Cardiac muscle cell (in vitro differentiated cells and primary cell): ENCODE measurements at places on chromosomes 16 and 17.

GRCh38 chr17:41948762-41949460, 17.7 kb upstream of the CNP start:
- DNase-seq = no peak

GRCh38 chr16:337437-337836, 15.1 kb downstream of the AXIN1 start:
- no peak for DNase-seq

DNA sequence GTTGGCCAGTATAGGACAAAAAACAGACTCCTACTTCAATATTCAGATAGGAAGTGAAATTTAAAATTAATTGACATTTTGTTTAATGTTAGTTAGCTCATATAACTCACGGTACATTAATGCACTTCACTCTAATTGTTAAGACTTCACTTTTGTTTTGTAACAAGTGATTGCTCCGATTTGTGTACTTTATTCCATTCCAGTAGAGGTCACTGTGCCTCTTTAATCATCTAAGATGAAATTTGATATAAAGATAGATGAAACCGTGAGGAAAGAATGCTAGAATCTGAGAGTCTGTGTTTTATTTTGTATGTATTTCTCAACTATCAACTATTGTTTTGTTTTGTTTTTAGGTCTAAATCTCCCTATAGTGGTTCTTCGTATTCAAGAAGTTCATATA, 29.0 kb downstream of the RBBP6 start:
- DNase-seq = peak; percentile 29

GRCh38 chr16:21666772-21667171, 3.0 kb downstream of the OTOA start:
- DNase-seq = no peak

GRCh38 chr16:89154390-89155183, 17.0 kb upstream of the CDH15 start:
- no peak for DNase-seq

GRCh38 chr17:57068222-57068658, 16.8 kb upstream of the AKAP1 start:
- DNase-seq = no peak

- no peak for DNase-seq
Observed at GRCh38 chr16:49094471-49094870, 187.2 kb downstream of the CBLN1 start.

GRCh38 chr17:17305281-17305801, 2.2 kb downstream of the NT5M start:
- peak; percentile 7 for DNase-seq

DNA sequence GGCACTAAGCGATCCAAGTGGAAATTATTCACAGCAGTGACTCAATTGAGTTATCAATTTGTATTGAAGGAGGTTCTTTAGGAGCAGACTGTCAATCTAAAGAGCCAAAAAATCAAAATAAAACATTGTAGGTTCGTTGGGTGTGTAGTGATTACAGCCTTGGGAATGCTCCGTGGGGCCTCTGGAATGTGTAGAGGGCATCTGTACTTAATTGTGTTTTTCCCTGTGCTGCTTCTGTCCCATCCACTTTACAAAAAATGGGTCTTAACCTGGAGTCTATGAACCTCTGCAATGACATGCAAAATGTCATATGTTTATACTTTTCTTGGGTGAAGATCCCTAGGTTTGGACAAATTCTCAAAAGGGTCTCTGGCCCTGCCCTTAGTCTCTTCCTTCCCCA, 215.1 kb downstream of the CCDC182 start:
- DNase-seq = no peak

- DNase-seq = no peak
Observed at GRCh38 chr16:57920215-57920879, 50.6 kb downstream of the CNGB1 start.

GRCh38 chr17:27158382-27158781, 135.5 kb upstream of the WSB1 start:
- DNase-seq = no peak

GRCh38 chr16:10594312-10594950, 14.0 kb upstream of the EMP2 start:
- DNase-seq = no peak

- no peak for DNase-seq
Observed at GRCh38 chr17:28511858-28512461, 5.8 kb downstream of the FOXN1 start.

DNA sequence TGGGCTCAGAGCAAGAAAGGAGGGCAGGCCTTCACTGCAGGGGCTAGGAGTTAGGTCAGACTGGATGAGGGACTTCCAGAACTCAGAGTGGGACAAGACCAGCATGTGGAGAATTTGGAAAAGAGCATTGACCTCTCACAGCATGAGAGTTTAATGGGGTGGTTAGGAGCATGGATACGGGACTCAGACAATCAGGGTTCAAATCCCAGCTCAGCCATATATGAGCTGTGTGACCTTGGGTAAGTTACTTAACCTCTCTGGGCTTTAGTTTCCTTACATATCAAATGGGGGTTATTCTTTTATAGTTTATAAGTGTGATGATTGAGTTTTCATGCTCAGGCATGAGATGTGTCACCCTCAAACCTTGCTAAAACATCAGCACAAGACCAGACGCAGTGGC, 37.4 kb upstream of the ALKBH5 start:
- DNase-seq = no peak

DNA sequence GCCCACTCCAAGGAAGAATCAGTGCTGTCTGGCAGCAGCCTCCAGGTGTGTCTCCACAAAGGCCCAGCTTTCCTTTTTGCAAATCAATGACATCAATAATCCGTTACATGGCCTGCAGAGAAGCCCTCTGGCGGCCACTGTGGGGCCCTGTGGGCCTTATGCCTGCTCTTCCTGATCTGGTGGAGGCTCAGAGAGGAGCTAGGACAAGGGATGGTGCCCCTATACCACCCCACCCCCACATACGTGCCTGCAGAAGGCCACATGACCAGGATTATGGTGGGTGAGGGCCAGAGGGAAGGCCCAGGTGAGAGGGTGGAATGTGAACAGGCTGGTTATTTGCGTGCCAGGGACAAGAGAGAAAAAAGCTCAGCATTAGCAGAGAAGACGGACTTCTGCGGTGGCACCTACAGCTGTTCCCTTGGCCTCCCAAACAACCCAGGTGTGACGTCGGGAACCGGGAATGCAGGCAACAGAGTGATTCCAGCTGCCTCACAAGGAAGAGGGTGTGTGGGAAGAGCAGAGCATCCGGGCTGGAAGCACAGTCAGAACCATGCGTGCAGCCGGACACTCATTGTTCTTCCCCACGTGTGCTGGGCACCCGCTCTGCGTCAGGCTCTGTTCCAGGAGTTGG, 22.5 kb downstream of the EIF4A3 start:
- peak; percentile 73 for DNase-seq

DNA sequence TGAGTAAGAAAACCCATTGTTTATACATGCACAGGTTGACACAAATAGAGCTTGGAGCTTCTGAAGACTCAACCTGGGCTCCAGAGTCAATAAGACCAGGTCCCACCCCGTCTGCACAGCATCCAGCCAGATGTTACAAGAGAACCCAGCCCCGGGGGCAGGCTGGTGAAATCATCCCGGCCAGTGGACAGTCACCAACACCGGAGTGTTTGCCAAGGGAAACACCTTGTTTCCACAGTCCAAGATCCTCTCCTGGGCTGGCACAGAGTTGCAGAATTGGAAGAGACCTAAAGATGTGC, 90.3 kb downstream of the RAB11FIP4 start:
- no peak for DNase-seq

DNA sequence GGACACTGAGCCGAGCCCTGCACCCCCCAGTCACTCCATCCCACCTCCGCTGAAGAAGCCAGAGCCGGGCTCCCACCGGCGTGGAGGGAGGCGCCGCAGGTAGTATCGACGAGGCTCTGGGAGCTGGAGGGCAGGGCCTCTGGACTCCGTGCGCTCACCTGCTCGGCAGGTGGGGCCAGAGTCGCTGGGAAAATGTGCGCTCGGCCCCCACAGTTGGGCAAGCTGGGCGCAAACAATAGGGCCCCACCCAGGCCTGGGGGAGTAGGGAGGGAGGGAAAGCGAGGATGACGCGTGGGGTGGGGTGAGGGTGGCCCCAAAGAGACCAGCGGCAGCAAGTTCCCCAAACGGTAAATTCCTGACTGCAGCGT, 668 bp downstream of the JUP start:
- no peak for DNase-seq

DNA sequence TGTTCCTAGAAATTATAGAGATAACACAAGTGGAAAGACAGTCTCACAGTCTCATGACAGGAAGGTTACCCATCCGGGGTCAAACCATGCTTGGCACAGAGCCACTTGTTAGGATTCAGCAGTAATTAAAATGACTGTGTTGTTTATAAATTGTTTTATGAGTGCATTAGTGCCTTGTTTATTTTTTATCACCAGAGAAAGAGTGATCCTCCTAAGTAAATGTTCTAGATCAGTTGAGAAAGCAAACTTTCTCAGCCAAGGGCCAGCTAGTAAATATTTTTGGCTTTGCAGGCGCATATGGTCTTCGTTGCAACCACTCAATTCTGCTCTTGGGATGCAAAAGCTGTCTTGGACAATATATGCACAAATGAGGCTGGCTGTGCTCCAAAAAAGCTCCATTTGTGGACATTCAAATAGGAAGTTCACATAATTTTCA, 253.9 kb upstream of the CACNG5 start:
- peak; percentile 42 for DNase-seq

DNA sequence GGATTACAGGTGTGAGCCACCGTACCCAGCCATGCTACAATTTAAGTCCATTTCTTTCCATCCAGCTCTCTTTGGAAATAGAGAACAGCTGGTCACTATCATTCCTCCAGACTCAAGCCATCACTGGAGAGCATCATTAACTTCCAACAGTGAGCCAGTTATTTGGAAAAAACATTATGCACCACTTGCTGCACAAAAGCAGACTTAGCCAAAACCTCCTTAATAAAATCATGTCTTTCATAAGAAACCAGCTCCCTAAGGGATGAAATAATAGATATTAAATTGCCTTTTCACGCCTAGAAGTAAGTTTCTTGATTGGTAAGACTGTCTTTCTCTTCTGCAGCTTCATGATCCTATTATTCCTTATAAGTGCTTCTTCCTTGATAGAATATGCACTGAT, 17.9 kb downstream of the SLC39A11 start:
- no peak for DNase-seq

GRCh38 chr17:41917679-41918313, 955 bp downstream of the ACLY start:
- DNase-seq = peak; percentile 66

DNA sequence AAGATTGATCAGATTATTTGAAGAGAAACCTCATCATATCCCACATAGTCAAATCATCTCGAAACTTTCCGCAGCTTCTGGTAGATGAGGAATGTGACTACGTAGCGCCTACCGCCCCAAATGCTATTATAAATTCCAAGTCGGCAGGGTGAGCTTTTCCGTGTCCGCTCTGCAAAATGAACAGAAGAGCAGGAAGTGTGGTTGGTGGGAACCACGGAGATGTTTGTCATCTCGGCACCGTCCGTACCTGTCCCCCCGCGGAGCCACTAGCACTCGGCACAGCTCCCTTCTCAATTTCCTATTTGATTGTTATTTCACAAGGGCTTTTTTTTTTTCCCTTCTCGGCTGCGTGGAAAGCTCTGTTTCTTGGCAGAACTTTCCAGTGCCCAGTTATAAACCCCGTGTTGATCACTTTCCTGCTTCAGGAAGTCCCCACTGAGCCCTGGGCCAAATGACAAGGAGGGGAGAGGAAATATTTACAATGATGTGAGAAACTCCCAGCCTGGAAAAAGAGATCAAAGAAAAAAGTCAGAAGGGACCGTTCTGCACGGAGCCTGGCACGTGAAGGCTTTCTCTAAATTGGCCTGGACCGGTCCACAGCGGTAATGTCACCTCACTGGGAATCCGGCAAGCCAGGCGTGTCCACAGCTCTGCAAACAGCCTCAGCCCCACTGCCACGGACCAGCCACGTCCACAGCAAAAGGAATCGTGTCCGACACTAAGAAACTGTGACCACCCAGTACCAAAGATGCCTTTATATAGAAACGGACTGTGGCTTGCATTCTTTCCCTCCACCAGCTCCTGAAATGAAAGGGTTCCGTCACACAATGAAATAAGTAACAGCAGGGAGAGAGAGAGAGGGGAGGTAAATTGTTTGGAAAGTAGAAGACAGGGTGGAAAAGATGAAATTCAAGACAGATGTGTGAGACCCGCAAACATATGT, 65.0 kb downstream of the MRM3 start:
- no peak for DNase-seq

- no peak for DNase-seq
Observed at GRCh38 chr17:63001689-63002394, 35.8 kb downstream of the TANC2 start.

DNA sequence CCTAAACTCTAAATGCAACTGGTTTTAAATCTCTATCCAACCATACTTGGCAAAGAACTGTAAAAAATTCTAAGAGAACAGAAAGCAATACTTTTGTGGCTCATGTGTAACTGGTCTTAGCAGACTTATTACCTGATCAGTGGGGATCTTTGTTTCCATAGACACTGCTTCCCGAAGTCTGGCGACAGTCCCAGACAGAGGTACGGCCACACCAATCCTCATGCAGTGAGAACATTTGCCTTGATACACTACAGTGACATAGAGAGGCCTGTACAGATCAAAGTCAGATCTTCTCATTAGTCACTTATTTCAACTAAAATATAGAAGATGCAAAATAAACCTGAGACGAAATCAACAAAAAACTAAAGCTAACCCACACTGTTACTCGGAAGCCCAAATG, 43.9 kb downstream of the USP31 start:
- no peak for DNase-seq

- no peak for DNase-seq
Observed at GRCh38 chr17:50620237-50620636, 14.4 kb upstream of the ABCC3 start.

- DNase-seq = peak; percentile 35
Observed at GRCh38 chr17:46979147-46979863, at the start of gene RPRML. TSS of gene RPRML (minus strand) at chr17:46979253. CDS start at chr17:46979007, 246 bp downstream.

GRCh38 chr16:914440-914839, 56.3 kb downstream of the LMF1 start:
- peak; percentile 7 for DNase-seq

- no peak for DNase-seq
Observed at GRCh38 chr17:64448665-64449512, at the start of gene MILR1. TSS of gene MILR1 (plus strand) at chr17:64449115. CDS start at chr17:64449169, 54 bp downstream.

GRCh38 chr16:57828272-57829161, 26.2 kb upstream of the KIFC3 start:
- no peak for DNase-seq

GRCh38 chr16:11067697-11068141, 123.4 kb downstream of the CLEC16A start:
- no peak for DNase-seq

GRCh38 chr17:70525961-70526360, 356.6 kb downstream of the KCNJ2 start:
- no peak for DNase-seq

DNA sequence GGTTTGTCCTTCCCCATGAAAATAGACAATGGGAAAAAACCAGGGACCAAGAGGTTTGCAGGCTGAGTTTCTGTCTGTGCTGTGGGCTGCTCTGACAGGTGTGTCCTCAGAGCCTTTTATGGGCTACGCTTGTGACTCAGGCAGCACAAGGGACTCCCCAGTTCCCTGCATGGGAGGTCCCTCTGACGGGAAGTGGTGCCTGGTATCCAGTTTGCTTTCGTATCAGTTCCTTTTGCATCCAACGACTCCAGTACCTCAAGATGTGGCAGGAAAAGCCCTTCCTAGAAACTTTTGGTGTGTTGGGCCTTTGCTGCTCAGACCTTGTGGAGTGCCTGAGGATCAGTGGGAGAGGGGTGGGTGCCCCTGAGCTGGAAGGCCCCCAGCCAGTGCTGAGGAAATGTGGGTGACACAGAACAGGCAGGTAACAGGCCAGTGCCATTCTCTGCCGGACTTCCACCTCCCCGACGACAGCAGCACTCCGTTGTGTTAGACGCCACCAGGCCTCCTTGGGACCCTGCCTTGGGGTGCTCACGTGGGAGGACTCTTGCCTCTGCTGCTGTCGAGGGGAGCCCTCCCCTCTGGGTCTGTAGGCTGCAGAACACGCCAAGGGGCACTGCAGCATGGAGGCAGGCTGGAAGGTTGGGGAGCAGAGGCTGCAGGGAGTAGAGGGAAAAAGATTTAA, 38.4 kb upstream of the IRF8 start:
- DNase-seq = no peak
